Caki2 (cell line): ENCODE measurements at places on chromosomes 4 and X.

DNA sequence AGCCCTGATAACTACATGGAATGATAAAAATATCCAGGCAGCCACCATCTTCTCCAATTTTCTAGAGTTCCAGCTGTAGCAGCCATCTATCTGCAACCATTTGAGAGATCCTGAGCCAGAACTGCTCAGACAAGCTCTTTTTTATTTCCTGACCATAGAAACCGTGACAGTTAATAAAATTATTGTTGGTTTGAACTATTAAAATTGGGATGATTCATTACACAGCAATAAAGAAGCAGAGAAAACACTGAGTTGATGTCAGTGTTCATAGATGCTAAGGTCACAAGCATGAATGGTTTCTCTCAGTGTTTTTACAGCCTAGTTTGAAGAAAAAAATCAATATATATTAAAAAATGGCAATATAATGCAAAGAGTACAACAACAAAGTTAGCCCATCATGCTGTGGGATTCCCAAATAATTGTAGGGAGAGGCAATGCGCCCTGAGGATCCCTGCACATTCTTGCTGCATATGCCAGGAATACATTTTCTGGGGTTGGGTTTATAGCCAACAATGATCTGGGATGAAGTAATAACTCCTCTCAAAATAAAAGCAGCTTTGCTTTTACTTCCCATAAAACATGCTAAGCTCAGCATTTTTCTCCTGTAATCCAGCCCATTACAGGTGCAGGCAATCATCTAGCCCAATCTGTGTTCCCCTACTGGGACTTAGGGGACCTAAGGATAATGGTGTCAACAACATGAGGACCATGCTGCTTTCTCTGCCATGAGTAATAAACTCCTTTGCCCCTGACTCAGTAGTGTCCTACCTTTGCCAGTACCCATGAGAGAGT lies 84.0 kb downstream of the PABPC4L start:
- DNase-seq, result no peak

DNA sequence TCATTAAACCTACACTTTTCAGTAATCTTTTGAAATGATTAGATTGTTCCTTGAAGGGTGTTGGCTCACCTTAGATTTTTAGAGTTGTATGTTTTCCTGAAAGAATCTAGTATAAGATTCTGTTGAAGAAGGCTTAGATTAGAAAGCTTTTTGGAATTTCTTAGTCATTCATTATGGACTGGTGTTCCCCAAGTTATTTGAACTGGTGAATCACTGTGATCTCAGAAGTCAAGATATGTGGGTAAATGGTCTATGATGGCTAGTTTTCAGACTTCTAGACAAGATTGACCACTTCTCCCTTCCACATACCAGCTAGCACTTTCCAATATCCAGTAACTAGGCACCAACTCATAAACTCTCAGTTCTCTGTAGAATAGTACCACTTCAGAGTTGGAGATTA lies 138.1 kb downstream of the KDM6A start:
- DNase-seq, result no peak

GRCh38 chrX:147322496-147322895 lies 508.0 kb upstream of the CXorf51A start:
- no peak for DNase-seq

DNA sequence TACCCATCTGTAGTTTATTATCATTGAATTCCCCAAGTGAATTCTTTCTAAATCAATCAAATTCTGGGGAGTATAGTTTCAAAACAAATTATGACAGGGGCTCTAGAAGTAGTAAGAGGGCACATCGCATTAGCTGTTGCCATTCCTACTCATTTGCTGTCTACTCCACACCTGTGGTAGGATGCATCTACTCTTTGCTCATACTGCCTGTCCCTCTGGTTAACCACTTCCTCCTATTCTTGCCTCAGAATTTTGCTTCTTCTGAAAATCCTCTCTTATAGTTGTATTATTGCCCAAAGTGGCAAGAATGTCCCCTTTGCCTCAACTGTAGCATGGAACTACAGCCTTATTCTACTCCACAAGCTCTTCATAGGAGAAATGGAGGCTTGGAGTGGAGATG lies 12.7 kb upstream of the DGKK start:
- no peak for DNase-seq

GRCh38 chr4:123824524-123824923 lies 427.9 kb downstream of the SPRY1 start:
- DNase-seq, result no peak

DNA sequence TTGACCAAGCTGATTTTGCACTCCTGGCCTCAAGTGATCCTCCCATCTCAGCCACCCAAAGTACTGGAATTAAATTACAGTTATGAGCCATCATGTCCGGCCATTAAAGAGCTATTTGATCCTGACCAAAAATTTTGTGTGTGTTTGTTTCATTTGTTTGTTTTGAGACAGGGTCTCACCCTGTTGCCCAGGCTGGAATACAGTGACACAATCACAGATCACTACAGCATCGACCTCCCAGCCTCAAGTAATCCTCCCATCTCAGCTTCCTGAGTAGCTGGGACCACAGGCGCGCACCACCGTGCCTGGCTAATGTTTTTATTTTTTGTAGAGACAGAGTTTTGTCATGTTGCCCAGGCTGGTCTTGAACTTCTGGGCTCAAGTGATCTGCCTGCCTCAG lies 82.9 kb upstream of the RBPJ start:
- no peak for DNase-seq

- DNase-seq, result no peak
These were observed 52.7 kb upstream of the ANXA10 start for GRCh38 chr4:168039593-168039992.

DNA sequence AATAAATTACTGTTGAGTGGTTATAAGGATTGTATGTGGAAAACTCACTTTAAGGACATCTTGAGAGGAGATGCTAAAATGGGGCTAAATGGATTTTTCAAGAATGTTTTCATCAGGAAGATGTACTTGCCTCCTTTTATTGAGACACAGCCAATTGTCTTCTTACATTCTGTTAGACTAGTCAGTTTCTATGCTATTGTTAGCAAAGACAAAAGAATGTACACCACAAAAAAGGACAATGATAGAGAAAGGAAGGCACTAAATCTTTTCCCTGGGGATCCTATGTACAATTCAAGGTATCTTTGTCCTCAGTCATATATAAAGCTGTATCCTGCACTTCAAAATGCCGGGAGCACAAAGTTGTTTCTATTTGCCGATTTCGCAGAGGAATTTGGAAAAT lies 42.6 kb downstream of the TMA16 start:
- no peak for DNase-seq

DNA sequence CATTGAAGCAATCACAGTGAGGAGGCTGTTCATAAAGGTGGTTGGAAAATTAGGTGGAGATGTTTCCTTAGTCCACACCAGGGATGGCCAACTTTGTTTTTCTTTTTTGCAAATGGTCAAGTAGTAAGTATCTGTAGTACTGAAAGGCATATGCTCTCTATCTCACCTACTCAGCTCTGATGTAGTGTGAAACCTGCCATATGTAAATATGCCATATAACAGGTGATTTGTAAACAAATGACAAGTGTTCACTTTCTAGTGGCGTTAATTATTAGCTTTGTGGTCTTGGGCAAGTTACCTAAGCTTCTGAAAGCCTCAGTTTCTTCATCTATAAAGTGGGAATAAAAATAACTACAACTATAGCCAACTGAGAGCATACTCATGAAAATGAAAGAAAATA lies 421.4 kb upstream of the LCORL start:
- no peak for DNase-seq
